ENCODE measurements at places on chromosomes 5 and 9. TPM values are rescaled to one million over a fixed set of nuclear protein-coding genes. Genes with fewer than 3 reads are reported as not detected.
A peak's percentile ranks its signal among the peaks of the same experiment; 100 is the strongest.

DNA sequence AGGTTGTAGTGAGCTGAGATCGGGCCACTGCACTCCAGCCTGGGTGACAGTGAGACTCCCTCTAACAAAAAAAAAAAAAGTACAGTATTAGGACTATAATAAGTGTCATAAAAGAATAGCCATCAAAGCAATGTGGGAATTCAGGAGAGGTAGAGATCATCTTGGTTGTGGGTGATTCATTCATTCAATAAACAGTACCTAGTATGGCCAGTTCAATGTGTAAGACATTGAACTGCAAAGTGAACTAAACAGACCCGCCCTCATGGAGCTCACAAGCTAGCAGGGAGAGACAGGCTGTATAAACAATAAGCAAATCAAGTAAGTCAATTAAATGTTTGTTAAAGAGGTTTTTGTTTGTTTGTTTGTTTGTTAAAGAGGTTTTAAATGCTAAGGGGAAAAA lies 146.1 kb upstream of the RANBP3L start:
- ATAC-seq: no peak

- ATAC-seq: peak; percentile 90
Measured at GRCh38 chr9:127578952-127579853, 32.9 kb upstream of the STXBP1 start.

- ATAC-seq: no peak
Measured at GRCh38 chr5:68770551-68770950, 323.3 kb upstream of the SLC30A5 start.

DNA sequence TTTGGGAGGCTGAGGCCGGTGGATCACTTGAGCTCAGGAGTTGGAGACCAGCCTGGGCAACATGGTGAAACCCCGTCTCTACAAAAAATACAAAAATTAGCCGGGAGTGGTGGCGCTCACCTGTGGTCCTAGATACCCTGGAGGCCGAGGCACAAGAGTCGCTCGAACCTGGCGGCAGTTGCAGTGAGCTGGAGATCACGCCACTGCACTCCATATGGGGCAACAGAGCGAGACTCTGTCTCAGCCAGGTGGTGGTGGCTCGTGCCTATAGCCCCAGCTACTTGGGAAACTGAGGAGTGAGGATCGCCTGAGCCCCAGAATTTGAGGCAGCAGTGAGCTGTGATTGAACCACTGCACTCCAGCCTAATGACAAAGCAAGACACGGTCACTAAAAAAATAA lies 2.4 kb upstream of the RFK start:
- ATAC-seq: no peak

DNA sequence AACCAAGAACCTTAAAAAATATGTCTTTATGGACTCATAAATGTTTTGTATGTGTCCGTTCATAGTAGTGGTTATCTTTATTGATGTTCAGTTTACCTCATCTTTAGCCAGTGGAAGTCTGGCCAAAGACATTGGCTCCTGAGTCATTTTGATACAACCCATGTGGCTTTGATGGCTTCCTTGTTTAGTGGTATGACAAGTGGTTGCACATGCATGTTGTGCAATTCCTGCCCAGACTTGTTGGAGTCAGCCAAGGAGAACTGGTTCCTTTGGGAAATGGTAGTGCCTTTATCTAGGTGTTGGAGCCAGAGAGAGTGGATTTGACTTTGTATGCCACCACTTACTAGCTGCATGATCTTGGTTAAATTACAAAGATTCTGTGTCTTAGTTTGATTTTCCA lies 94.3 kb downstream of the RPS23 start:
- ATAC-seq: no peak

Gene MATR3
- 386 TPM for total RNA-seq

All from motor neuron (in vitro differentiated cells).